ENCODE measurements at places on chromosomes 12 and 14.

DNA sequence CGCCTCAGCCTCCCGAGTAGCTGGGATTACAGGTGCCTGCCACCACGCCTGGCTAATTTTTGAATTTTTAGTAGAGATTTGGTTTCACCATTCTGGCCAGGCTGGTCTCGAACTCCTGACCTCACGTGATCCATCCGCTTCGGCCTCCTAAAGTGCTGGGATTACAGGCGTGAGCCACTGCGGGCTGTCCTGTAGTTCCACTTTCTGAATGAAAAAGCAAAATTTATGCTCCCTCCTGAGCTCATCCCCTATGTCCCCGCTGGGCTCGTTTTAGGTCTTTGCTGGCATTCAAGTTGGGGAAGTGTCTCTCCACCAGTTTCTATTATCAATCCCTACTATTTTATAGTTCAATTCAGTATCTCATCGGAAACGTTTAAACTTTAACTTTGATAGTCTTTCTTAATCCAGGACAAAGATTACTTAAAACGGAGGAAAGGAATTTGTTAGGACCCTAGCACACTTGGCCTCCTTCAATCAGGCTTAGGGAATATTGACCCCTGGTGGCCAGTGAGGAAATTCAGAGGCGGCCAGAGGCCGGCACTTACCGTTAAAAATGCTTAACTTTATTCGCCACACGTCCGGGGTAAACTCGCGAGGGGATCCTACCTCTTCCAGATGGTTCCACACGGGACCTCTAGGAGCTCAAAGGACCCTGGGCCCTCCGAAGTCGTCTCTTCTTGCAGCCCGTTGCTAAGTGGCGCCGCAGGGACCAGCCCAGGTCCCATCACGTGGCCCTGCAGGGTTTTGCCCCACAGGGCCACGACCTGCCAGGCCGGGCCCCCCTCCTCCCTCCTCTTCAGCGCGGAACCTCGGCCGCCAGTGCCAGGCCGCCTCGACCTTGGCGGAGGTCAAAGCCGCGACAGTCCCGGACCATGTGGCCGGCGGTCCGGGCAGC is 11.4 kb upstream of the DNAL1 start:
- DNase-seq, result peak; percentile 67

DNA sequence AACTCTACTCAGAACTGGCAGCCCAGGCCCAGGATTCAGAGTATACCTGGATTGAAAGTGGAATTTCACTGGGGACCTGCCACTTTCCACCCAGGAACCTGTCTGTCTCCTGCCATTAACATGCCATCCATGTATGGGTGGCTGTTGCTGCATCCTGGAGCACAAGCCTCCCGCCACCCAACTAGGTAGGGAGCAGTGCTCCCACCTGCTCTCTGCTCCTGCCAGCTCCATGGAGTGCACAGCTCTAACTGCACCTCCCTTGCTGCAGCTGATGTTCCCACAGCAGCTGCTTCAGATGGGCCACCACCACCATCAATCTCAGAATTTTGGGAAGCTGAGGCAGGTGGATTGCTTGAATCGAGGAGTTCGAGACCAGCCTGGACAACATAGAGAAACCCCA is 17.1 kb upstream of the NTS start:
- no peak for DNase-seq

DNA sequence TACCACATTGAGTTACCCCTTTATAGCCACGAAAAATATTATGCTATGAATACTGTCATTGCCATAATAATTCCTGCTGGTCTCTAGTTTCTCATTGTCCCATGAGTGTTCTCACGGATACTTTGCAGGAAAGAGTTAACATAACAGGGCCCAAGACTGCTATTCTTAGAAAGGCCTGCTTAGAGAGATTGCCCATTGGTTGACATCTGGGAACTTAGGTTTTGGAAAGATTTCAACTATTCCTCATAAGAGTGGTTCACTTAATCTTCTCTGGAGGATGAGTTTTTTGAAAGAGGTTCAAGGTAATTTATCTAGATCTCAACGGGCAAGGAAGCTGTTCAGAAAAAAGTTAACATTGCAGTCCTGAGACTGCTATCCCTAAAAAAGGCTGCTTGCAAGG is 18.4 kb upstream of the PRPF39 start:
- no peak for DNase-seq

DNA sequence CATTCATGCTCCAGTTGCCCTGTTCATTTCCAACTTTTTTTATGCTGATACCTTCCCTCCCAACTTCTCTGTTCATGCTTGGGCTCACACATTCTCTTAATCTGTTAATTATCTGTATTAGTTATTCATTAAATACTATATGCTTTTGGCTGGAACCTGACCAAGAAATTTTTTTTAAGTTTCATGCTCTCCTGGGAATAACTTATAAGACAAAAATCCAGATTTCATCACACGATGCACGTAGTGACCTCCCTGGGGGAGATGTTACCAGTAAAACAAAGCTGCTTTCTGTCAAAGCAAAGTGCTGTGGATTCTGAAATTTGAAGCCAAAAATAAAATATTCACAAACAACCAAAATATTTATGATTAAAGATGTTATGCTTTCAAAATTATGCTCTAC is 215.0 kb upstream of the USP15 start:
- no peak for DNase-seq

- DNase-seq, result no peak
These were observed 136.2 kb downstream of the NDUFA12 start for GRCh38 chr12:94867066-94867855.
